T47D (cell line): ENCODE measurements at places on chromosomes 3 and 15.
A peak's percentile ranks its signal among the peaks of the same experiment; 100 is the strongest.

DNA sequence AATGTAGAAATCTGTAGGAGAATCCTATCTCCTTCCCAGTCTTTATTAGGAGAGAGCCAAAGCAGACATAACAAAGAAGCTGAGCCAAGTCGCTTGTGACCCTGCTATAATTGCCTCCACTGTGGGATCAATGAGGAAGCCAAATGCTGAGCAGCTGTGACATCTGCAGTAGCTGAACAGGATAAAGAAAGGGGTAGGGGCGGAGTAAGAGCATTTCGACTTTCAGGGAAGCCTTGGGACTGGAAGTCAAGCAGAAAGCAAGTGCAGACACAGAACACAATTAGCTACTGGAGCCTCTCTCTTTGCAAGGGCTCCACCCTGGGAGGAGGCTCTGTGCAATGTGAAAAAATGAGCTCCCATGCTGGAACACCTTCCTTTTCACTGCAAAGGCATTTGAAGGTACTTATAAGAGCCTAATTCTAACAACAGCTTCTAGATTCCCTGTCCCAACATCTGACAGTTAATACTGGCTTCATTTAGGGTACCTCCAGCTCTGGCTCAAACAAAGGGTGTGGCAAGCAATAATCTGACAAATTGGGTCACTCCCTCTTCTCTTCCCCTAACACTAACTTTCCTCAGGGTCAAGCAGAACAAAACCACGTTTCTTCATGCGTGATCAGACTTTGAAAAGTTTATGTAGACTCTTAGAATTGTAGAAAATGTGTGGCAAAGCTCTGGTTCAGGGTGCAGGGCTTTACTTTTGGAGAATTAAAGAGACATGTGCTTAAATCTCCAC lies 166.4 kb downstream of the CADPS start:
- no peak for DNase-seq

DNA sequence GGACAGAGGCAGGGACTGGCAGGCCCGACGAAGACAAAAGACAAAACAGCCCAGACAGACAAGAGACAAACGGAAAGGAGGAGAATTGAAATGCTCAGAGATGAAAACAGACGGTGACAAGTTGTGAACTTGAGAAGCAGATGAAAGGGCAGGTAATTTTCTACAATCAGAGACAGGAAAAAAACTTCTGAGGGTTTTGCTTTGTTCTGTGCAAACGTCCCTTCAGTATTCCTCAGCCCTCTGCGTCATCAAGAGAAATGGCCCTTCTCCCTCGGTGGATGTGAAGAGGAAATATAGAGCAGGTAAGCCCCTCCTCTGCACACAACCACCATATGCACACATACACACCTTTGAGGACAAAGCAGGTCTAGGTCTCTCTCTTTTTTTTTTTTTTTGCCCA lies 206.6 kb downstream of the UACA start:
- DNase-seq, result no peak

DNA sequence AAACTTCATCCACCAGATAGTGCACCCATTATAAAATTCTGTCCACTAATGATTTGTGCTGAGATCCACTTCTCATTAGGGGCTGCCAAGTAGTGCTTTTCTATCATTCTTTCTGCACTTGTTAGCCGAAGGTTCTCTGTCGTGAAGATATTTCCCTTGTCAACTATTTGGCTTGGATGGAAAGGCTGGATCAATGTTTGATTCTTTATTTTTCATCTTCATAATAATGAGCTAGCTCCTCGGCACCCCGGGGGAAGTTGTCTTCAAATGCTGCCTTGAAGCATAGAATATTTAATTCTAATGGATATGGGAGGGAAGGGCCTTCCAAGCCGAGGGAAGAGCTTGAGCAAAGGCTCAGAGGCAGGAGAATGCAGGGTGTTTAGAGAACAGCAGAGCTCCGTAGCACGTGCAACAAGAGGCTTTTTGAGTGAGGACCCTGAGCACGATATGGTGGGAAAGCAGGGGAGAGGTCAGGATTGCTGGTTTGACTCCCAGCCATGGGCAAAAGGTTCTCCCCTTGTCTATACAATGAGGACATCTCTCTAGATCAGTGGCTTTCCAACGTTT lies 16.3 kb upstream of the MUC20 start:
- DNase-seq, result no peak

- no peak for DNase-seq
Measured at GRCh38 chr3:195823999-195824398, 12.3 kb upstream of the MUC4 start.

GRCh38 chr15:25251700-25252390 lies 187.0 kb downstream of the UBE3A start:
- no peak for DNase-seq

GRCh38 chr3:59800481-59800880 lies 750.7 kb upstream of the CFAP20DC start:
- no peak for DNase-seq

DNA sequence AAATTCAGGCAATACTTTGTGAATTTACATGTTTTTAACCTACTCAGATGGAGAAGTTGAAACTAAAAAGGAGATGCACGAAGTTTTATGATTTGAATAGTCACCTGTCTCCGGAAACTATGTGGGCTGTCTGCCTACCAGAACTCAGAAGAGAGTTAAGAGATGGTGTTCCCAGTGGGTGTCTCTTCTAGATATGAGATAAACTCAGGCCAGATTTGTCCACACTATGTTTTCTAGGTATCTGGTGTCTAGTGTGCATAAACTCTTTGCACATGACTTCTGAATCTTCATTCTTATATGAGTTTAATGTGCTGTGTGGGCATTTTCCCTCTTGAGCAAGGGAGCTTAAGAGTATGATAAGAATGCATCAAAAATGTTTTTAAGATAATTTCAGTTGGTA lies 222.8 kb downstream of the FOXP1 start:
- no peak for DNase-seq

- no peak for DNase-seq
Measured at GRCh38 chr3:129470861-129471260, 30.8 kb downstream of the IFT122 start.

DNA sequence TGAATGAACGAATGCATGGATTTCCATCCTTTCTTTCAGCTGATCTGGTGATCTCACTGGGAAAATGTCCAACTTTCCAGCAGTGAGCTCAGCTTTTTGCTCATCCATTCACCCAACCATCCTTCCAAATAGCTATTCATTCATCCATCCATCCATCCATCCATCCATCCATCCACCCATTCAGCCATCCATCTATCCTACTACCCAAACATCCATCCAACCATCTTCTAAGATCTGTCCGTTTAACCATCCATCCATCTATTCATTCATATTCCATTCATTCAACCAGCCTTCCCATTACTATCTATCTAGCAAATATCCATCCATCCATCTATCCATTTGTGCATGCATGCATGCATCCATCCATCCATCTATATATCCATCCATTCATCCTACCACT lies 39.4 kb downstream of the WNT7A start:
- DNase-seq, result no peak

DNA sequence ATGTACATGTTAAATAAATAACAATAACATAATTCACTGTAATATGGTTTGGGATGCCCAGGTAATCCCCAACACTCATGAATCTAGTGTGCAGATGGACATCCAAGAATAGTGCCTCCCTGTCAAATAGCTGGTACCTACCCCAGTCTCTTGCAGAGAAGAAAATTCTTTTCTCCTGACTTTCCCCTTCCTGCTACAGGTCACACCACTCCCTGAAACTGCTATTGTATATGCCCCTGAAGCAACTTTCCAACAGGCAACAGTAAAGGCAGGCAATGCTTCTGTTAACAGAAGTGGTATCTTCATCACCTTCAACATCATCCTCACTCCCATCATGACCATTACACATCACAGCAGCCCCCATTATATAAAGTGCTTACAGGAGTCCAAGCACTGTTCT lies 431.6 kb downstream of the MAGI1 start:
- no peak for DNase-seq

- no peak for DNase-seq
Measured at GRCh38 chr3:32954506-32954905, 3.1 kb downstream of the CCR4 start.

DNA sequence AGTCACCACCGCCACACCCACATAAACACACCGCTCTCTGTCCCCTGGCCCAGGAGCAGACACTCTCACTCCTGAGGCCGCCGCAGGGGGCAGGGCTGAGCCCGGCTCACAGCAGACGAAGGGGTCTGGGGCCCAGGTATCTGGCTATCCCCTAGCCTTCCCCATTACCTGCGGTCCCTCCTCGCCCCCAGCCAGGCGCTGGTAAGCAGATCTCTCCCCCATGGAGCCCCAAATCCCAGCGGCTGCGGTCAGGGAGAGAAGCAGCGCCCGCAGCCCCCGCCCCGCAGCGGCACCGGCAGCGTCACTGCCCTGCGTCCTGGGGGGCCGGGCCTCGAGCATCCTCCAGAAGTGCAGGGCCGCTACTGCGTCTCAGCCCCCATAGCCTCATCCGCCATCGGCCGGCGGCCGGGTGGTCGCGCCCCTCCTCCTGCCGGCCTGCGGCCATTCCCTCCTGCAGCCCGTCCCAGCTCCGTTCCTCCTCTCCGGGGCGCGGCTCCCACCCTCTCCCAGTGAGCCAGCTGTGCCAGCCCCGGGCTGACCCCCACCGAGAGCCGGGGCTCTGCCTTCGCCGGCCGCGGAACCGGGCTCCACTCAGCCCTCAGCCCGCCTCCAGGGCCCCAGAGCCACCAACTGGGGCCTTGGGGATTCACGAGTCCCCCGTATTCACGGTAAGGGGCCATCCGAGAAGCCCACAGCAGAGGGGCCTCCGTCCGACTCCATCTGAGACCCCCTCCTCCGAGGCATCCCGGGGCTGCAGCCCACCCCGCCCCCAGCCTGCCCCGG lies 13.1 kb downstream of the TNK2 start:
- DNase-seq, result peak; percentile 73

GRCh38 chr15:99414755-99415731 lies 150.7 kb upstream of the MEF2A start:
- no peak for DNase-seq

- DNase-seq, result no peak
Measured at GRCh38 chr15:77002436-77002835, 7.5 kb downstream of the PSTPIP1 start.

- DNase-seq, result no peak
Measured at GRCh38 chr3:114034211-114034610, 22.1 kb downstream of the CCDC191 start.

GRCh38 chr15:40091861-40092255 lies 16.8 kb downstream of the BMF start:
- DNase-seq, result no peak

GRCh38 chr3:110344897-110345767 lies 726.5 kb upstream of the NECTIN3 start:
- no peak for DNase-seq

GRCh38 chr15:80426316-80426715 lies 22.1 kb downstream of the ARNT2 start:
- no peak for DNase-seq

GRCh38 chr3:108391917-108392593 lies 95.7 kb downstream of the HHLA2 start:
- no peak for DNase-seq

- DNase-seq, result no peak
Measured at GRCh38 chr3:190229632-190230424, 92.4 kb downstream of the CLDN1 start.

- no peak for DNase-seq
Measured at GRCh38 chr3:188316723-188317070, 162.7 kb downstream of the LPP start.
